ENCODE measurements at places on chromosomes 6 and 20.

DNA sequence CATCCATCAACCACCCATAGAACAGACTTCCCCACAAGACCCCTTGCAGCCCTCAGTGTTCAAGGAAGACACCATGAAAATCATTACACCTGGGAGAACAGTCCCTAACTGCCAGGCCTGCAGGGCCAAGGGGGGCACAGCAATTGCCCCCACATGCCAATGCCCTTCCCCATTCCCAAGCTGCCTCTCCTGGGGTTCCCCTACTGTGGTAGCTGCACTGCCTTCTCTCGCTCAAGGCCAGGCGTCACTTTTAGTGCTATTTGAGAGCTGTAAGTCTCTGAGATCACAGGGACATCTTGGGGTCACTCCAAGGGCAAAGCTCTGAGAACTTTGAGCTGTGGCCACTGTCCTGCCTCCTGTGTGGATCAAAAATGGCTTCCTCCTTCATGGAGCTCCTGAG lies 6.0 kb upstream of the ACSS1 start:
- H3K4me3 ChIP-seq = no peak overlapping the region
- H3K27ac ChIP-seq = no peak overlapping the region
- no peaks in the 10 kb centered on the region for H3K4me1 ChIP-seq
- no peak for DNase-seq
- H3K36me3 ChIP-seq = no peaks in the 10 kb centered on the region

DNA sequence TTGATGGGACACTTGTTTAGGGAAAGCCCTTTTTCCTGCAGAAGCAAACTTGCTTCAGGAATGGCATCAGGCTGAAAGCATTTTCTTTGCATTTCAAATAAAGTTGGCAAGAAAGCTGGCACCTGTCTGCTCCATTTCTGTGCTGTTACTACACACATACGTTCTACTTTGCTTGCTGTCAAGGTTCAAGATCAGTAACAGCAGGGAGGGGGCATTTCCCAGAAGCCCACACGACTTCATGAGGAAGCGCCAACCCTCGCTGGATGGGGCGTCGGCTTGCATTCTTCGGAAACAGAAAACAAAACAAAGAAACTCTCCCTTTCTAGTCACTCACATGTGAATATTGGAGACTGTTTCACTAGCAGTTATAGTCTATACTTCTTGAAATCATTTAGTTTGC lies 46.4 kb downstream of the AKAP12 start:
- no peak overlapping the region for H3K4me3 ChIP-seq
- H3K36me3 ChIP-seq = no peaks in the 10 kb centered on the region
- H3K27ac ChIP-seq = no peak overlapping the region
- H3K4me1 ChIP-seq = peaks cover 33% of the 10 kb centered on the region

DNA sequence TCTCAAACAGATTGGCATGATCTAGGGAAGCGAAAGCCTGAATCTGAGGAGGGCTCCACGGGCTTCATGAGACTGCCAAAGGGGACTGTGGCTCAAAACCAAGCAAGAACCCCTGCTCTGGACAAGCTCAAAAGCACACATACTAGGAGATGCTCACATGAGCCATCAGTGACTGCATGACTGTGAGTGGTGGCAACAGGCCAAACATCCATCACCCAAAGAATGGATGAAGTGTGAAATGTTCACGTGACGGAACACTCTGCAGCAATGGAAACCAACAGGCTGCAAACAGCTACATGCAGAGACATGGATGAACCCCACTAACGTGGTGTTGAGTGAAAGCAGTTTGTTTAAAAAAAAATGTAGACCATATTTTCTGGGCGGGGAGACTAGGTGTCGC lies 136.3 kb downstream of the PREX1 start:
- no peaks in the 10 kb centered on the region for H3K27me3 ChIP-seq
- H3K4me1 ChIP-seq = peaks cover 9% of the 10 kb centered on the region
- H3K4me3 ChIP-seq = no peak overlapping the region

GRCh38 chr6:8829796-8830195 lies 394.5 kb upstream of the SLC35B3 start:
- DNase-seq = no peak
- no peaks in the 10 kb centered on the region for H3K36me3 ChIP-seq
- H3K4me3 ChIP-seq = no peak overlapping the region
- no peaks in the 10 kb centered on the region for H3K4me1 ChIP-seq

- H3K36me3 ChIP-seq = peaks cover 3% of the 10 kb centered on the region
- DNase-seq = peak; percentile 59
- H3K27ac ChIP-seq = no peak overlapping the region
These were observed 17.9 kb downstream of the RPF2 start for GRCh38 chr6:110999634-111000270.

DNA sequence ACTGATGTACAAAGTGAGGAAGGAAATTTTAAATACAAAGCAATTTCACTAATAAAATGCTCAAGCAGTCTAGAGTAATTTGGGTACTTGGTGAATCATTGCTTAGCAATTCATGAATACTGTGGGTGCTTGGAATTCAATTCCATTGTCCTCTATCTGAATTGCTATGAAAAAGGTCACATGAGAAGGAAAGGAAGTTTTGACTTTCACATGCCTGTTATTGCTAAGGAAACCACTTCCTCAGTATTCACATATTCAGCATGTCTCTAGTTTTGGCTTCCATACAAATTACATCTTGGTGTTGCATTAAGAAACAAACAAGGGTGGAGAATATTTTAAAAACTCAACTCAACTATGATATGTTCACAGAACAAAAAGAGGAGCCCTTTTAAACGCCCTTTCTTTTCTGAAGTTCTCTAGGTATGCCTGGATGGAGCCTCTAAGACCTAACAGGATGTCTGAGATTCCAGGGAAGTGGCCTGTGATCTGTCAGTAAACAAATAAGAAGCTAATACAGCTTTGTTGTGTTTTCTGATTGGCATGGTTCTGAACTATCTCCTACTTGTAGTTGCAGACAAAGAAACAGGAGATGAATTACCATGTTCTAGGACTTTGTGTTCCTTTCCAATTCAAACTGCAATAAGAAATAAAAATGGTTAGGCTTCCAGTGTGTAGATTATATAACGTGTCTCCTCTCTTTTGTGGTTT lies 190.4 kb downstream of the OGFRL1 start:
- peak overlapping the region; percentile 98 for H3K27ac ChIP-seq
- H3K27me3 ChIP-seq = no peaks in the 10 kb centered on the region
- H3K4me3 ChIP-seq = no peak overlapping the region
- peaks cover 38% of the 10 kb centered on the region for H3K4me1 ChIP-seq
- DNase-seq = peak; percentile 95

GRCh38 chr20:61487997-61488371 lies 235.9 kb downstream of the CDH4 start:
- no peaks in the 10 kb centered on the region for H3K36me3 ChIP-seq
- no peak overlapping the region for H3K4me3 ChIP-seq
- DNase-seq = no peak
- no peak overlapping the region for H3K27ac ChIP-seq
- no peaks in the 10 kb centered on the region for H3K4me1 ChIP-seq

- H3K36me3 ChIP-seq = no peaks in the 10 kb centered on the region
- no peaks in the 10 kb centered on the region for H3K27me3 ChIP-seq
- no peak for DNase-seq
These were observed 120.2 kb downstream of the AKAP7 start for GRCh38 chr6:131255434-131255833.

GRCh38 chr6:124854338-124854922 lies 107.8 kb upstream of the RNF217 start:
- H3K27ac ChIP-seq = no peak overlapping the region
- no peaks in the 10 kb centered on the region for H3K36me3 ChIP-seq
- peak; percentile 16 for DNase-seq
- no peak overlapping the region for H3K4me3 ChIP-seq
- no peaks in the 10 kb centered on the region for H3K4me1 ChIP-seq

GRCh38 chr6:76416821-76417605 lies 344.6 kb upstream of the IMPG1 start:
- no peak for DNase-seq
- H3K36me3 ChIP-seq = no peaks in the 10 kb centered on the region
- no peak overlapping the region for H3K27ac ChIP-seq

- H3K27me3 ChIP-seq = no peaks in the 10 kb centered on the region
- H3K27ac ChIP-seq = no peak overlapping the region
- no peak for DNase-seq
- no peaks in the 10 kb centered on the region for H3K36me3 ChIP-seq
- H3K4me1 ChIP-seq = no peaks in the 10 kb centered on the region
These were observed 1141.4 kb upstream of the ADGRB3 start for GRCh38 chr6:67493682-67494081.

GRCh38 chr6:115573861-115574260 lies 486.8 kb downstream of the FRK start:
- no peak for DNase-seq
- H3K4me1 ChIP-seq = no peaks in the 10 kb centered on the region
- H3K27ac ChIP-seq = no peak overlapping the region
- H3K27me3 ChIP-seq = no peaks in the 10 kb centered on the region

DNA sequence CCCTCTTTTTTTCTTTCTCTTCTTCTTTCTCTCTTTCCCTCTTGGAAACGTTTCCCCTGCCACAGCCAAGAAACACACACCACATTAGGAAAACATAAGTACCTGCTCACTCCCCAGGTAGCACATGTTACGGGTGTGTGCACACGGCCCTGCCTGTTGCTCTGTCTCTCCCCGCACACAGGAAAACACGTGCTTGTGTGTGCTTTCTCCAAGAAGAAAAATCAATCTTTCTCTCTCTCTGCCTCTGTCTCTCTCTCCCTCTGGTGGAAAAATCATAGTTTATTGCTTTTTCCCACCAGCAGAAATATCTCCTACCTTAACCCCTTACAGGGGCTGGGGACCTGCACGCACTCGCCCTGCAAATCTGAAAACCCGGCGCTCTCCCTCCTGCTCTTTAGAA lies 102.3 kb downstream of the EDN3 start:
- H3K36me3 ChIP-seq = no peaks in the 10 kb centered on the region
- H3K4me1 ChIP-seq = no peaks in the 10 kb centered on the region
- H3K27me3 ChIP-seq = peaks cover 9% of the 10 kb centered on the region
- DNase-seq = no peak
- no peak overlapping the region for H3K27ac ChIP-seq

DNA sequence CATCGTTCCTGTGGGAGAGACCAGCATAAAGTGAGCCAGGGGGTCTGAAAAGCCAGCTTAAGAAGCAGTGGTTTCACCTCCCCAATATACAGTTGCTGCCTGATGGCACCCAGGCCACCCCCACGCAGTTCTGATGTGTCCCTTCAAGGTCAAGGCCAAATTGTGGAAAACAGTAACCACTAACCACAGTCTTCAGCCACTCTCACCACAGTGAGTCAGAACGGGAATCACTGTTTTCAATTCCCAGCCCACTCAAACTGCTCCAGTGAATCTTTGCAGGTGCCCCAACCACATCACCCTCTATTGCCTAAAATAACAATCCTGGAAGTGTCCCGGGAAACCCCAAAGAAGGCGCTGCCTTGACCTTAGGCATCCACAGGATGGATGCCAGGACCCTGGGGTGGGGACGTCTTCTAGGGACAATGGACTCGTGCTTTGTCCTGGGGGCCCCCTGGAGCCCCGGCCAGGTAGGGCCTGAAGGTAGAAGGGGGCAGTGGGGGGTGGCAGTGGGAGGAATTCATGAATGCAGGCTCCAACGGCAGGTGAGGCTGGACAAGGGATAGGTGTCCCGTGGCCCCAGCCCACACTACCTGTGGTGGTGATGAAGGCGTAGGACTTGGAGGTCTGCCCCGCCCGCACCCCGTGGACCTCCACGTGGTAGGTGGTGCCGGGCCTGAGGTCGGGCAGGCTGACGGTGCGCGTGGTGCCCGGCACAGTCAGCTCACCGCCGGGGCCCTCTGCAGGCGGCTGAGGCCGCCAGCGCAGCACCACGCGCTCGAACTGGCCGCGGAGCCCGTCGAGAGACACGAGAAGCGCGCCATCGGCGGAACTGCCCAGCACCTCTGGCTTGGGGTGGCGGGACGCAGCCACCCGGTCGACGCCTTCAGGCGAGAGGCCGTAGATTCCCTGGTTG lies 22.2 kb downstream of the TNXB start:
- no peaks in the 10 kb centered on the region for H3K36me3 ChIP-seq
- H3K27ac ChIP-seq = no peak overlapping the region
- DNase-seq = no peak
- no peak overlapping the region for H3K4me3 ChIP-seq
- H3K27me3 ChIP-seq = peaks cover 14% of the 10 kb centered on the region

- H3K27me3 ChIP-seq = no peaks in the 10 kb centered on the region
- peak; percentile 99 for DNase-seq
- peaks cover 36% of the 10 kb centered on the region for H3K4me1 ChIP-seq
- peak overlapping the region; percentile 73 for H3K27ac ChIP-seq
These were observed 117.9 kb downstream of the GMDS start for GRCh38 chr6:2127484-2127911.

DNA sequence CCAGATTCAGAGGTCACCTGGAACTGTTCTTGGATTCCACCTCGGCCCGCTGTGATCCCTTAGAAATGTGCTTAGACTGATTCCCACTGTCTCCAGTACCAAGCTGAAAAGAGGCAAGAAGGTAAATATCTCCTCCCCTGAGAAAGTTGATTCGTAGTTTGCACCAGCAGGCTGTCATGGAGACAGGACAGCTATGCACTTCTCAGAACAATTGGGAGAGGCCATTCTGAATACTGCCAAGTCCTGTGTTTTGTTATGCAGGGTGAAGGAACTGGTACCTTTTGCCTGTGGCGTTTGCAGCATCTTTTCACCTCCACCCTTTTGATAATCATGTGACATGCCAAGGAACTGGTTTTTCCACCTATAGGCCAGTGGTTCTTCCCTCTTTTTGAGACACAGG lies 58.2 kb upstream of the RNGTT start:
- no peaks in the 10 kb centered on the region for H3K27me3 ChIP-seq
- H3K36me3 ChIP-seq = no peaks in the 10 kb centered on the region
- no peak for DNase-seq

- H3K4me1 ChIP-seq = no peaks in the 10 kb centered on the region
- H3K36me3 ChIP-seq = no peaks in the 10 kb centered on the region
- no peaks in the 10 kb centered on the region for H3K27me3 ChIP-seq
- DNase-seq = no peak
- H3K4me3 ChIP-seq = no peak overlapping the region
These were observed 222.1 kb upstream of the RREB1 start for GRCh38 chr6:6885521-6886170.

GRCh38 chr20:35088231-35089145 lies 4.1 kb downstream of the TRPC4AP start:
- H3K27me3 ChIP-seq = no peaks in the 10 kb centered on the region
- H3K27ac ChIP-seq = no peak overlapping the region
- H3K4me3 ChIP-seq = no peak overlapping the region
- peaks cover 3% of the 10 kb centered on the region for H3K36me3 ChIP-seq

DNA sequence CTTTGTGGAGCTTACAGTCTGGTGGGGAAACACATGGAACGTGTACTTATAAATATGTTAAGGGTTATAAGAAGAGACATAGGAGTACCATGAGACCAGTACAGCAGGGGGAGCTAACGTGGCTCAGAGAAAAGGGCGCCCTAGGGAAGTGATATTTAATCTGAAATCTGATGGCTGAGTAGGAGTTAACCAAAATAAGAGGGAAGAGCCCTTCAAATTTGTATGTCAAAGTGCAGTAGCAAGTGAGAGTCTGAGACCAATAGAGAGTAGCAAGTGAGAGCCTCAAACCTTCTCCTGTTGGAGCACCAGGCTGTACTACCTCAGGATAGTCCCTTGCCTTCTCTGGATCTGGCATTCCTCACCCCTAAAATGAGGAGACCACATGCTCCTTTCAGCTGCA lies 6.1 kb upstream of the PKIG start:
- peak overlapping the region; percentile 61 for H3K27ac ChIP-seq
- DNase-seq = peak; percentile 76
- H3K36me3 ChIP-seq = no peaks in the 10 kb centered on the region
- no peaks in the 10 kb centered on the region for H3K27me3 ChIP-seq
